ENCODE measurements at places on chromosomes 7 and 10.

DNA sequence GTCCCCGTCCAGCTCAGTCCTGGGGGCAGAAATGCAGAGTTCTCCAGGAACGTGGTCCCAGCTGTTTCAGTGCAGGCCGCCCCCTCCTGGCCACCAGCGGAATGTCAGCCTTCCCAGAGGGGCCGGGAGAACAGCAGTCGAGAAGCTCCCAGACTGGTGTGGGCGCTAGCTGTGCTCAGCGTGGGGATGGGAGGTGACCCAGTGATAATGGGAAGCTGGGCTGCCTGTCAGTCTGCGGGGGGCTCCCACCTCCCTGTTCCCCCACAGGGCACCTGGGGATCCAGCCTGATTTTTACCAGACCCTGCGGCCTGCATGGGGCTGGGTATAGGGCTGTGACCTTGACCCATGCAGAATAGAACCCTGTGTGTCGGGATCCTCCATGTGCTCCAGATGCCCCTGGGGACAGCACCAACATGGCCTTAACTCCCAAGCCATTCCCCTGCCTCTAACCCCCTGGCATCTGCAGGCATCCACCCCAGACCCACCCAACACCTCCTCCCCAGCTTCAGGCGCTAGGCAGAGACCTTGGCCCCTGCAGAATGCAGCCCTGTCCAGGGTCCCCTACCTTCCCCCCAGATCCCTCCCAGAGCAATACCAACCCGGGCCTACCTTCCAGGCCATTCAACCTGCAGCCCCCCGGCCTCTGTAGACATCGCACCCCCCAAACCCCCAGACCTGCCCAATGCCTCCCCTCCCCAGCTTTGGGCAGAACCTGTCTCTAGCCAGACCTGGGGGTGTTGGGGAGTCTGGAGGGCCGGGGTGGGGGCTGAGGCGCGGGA lies 880 bp upstream of the ELN start:
- DNase-seq = no peak

GRCh38 chr7:151056283-151056665 lies 1.4 kb downstream of the CDK5 start:
- no peak for DNase-seq

DNA sequence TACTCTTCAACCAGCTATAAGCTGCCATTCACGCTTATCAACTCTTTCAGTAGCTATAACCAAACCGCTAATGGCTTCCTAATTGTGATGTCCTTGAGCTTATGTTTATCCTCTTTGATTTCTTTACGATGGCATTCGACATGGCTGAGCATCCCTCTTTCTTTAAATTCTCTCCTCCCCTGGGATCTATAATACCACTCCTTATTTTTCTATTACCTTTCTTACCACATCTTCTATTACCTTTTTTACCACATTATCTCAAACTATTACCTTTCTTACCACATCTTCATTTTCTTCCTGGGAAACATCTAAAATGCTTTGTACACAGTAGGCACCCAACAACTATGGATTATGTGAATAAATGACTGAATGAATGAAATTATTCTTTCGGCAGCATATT lies 13.1 kb downstream of the ZCWPW1 start:
- no peak for DNase-seq

DNA sequence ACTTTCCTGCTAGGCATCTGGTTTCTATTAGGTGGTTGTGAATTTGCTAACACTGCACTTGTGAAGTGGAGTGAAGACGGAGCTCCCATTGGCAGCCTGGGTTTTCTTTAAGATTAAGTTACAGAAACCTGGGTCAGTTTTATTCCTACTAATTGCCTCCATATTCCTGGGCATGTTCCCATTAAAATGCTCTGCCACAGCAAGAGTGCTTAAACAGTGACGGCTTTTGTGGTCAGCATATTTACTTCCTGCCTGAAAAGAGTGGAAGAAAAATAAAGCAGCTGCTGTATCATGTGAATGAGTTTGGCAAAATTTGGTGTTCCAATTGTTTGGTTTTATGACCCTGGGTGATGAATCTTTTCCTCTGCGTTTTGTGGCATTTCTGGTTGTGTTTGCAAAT lies 96.9 kb upstream of the PLXDC2 start:
- DNase-seq = no peak

DNA sequence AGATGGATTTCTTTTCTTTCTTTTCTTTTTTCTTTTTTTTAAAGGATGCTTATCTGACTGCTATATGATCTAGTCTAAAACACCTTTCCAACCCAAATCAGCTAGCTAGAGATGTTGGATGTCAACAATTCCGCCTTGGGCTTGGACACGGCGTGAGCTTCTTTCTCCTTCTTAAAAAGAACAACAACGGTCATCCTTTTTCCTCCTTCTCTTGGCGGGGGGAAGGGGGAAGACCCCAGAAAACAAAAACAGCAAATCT lies 1.0 kb downstream of the BEND7 start:
- no peak for DNase-seq

GRCh38 chr10:75508239-75508813 lies 76.9 kb downstream of the LRMDA start:
- no peak for DNase-seq

GRCh38 chr7:139669106-139670061 lies 108.4 kb downstream of the HIPK2 start:
- no peak for DNase-seq

DNA sequence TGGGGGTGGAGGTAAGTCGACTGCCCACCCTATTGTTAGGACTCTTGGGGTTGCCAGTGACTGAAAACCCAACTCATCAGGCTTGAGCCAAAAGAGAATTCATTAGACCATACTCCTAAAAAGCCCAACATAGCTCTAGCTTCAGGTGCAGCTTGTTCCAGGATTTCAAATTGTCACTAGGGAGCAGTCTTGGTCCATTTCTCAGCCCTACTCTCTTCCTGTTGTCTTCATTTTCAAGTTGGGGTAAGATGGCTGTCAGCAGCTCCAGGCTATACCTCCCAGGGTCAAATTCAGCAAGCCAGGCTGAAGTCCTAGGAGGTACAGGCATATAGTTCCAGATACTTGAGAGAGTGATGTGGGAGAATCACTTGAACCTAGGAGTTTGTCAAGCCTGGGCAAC lies 14.9 kb upstream of the COL13A1 start:
- DNase-seq = no peak

GRCh38 chr7:41624818-41625217 lies 78.1 kb downstream of the INHBA start:
- no peak for DNase-seq

DNA sequence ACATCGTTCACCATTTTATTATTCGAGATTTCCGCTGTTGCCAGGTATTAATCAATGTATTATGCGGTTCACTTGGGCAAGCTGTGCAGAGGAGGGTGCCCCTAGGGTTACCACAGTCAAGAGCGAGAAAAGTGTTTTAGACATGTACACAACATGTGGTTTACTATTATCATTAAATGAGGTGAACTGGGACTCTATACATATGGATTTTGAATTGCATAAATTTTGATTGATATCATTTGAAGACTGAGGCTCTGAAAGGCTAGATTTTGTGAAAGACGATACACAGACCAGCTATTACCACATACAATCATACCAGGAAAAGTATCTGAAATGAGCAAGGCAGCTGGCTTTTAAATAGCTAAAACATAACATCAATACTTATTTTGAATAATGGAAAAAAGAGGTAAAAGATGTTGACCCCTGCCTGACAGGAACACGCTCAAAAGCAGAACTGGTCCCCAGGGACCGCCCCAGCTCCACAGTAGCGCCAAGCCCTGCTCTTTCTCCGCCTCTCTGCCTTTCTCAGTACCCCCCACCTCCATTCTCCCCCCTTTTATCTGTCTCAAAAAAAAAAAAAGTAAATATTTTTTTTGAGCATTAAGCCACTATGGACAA lies 413.4 kb upstream of the MKI67 start:
- DNase-seq = no peak

GRCh38 chr10:32054094-32054493 lies 2.1 kb downstream of the KIF5B start:
- DNase-seq = no peak

GRCh38 chr7:105800849-105801534 lies 75.4 kb downstream of the ATXN7L1 start:
- no peak for DNase-seq

- peak; percentile 82 for DNase-seq
Measured at GRCh38 chr7:130071701-130072622, 1.6 kb downstream of the KLHDC10 start.

DNA sequence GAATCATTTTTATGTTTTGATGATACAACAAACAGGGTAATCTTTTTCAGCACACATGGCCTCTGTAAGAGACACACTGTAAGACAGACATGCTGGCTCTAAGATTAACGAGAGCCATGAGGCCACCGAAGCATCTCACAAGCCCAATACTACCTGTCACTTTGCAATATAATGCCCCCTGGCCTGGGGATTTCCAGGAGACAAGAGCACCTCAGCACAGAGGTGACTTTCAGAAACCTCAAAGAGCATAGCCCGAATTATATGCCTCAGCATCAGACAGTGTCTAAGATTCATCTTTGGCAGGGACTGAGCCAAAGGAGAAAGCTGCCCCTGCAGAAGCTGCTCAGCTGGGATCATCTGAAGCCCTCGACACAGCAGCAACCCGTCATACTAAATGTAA lies 44.2 kb upstream of the TMEM213 start:
- no peak for DNase-seq

- no peak for DNase-seq
Measured at GRCh38 chr10:104317269-104317710, 21.0 kb downstream of the ITPRIP start.

GRCh38 chr7:28983396-28984190 lies 25.5 kb upstream of the TRIL start:
- DNase-seq = no peak

DNA sequence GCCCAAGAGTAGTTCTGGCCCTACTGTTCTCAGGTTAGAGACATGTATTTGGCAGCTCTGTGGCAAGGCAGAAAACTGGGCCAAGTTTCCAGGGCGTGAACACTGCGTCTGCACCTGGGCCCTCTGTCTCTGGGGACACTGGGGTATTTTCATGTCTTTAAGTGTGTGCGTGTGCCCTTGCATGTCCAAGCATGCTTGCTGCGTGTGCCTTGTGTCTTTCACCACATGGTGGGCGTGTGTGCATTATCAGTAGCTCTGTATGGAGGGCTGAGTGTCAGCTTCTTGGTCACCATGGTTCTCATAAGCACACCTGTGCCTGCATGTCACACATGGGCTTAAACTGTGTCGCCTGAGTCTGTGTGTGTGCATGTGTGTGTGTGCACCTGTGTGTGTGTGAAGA lies 69.3 kb downstream of the HIPK2 start:
- DNase-seq = no peak

GRCh38 chr10:86535132-86535882 lies 13.7 kb upstream of the WAPL start:
- no peak for DNase-seq

GRCh38 chr7:158258411-158259130 lies 329.1 kb downstream of the PTPRN2 start:
- DNase-seq = no peak

DNA sequence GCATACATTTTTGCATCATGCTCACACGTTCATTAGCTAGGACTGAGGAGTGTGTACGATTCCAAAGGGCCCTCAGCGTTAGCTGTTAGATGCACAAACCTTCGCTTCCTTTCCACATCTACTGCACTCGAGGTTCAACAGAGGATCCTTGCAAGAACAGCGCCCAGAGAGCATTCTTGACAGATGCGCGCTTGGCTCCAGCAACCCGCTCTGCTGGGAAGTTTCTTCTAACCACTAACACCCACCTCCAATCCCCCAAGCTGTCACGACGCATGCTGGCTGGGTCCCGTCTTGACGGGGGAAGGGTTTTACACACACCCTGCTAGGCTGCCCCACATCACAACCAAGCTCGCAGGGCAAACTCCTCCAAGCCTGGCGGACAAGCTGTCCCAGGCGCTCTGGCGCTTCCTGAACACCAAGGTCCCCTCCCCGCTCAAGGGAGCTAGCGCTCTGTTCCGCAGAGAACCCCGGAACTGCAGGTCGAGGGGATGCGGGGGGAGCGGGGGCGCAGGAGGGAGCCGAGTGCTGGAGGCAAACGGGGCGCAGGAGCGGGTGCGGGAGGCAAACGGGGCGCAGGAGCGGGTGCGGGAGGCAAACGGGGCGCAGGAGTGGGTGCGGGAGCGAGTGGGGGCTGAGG lies 653 bp upstream of the ADRB1 start:
- no peak for DNase-seq

- DNase-seq = no peak
Measured at GRCh38 chr10:30190577-30191552, 131.5 kb upstream of the JCAD start.

- no peak for DNase-seq
Measured at GRCh38 chr10:50417486-50417885, 166.2 kb upstream of the ASAH2 start.

DNA sequence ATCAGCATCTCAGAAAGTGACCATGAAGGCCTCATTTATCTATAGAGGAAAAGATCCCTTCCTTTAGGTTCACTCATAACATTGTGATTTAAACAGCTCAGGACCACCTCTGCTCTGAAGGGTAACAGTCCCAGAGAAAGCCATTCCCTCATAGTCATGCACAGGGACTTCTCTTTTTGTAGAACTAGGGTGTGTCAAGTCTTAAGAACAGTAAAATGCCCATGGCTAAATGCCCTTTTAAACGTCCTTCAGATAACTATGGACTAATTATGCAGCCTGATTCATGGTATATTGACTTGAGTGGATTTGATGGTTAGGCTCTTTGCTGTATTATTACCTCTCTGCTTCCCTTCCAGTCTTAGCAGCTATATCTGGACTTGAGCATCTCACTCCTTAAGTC lies 337.8 kb downstream of the SORCS1 start:
- no peak for DNase-seq

DNA sequence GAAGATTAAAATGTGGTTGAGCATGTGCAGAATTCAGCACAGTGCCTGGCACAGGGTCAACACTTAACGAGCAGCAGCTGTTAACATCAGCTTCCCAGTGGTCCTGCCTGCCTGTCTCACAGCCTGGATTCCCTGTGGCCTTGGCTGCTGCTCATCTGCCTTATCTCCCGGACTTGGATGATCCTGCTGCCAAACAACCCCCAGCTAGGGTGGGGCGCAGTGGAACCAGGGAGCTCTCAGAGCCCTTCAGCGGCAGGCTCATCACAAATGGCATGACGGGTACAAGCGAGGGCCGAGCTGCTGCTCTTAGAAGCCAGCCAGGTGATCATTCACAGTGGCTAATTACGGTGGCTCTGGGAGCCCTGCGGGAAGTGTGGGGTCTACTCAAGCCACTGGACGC lies 13.0 kb upstream of the SMARCD3 start:
- no peak for DNase-seq

DNA sequence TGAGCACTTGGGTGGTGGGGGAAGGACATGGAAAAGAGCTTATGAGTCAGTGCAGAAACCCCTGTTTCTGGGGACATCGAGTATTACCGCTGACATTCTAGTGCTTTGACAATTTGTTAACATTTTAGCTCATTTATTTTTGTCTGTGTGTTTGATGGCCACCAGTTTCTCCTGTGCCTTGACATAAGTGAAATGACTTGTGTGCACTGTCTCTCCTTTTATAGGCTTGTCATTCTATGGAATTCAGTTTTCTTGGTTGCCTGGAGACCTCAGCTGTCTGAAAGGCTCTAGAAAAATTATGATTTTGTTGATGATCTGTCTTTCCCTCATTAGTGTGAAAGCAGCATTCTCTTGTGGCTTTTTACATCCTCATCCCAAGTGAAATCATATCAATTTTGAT lies 190.0 kb upstream of the SMIM30 start:
- no peak for DNase-seq
